ENCODE measurements at places on chromosomes 1 and 21. TPM values are rescaled to one million over a fixed set of nuclear protein-coding genes. Genes with fewer than 3 reads are reported as not detected.

DNA sequence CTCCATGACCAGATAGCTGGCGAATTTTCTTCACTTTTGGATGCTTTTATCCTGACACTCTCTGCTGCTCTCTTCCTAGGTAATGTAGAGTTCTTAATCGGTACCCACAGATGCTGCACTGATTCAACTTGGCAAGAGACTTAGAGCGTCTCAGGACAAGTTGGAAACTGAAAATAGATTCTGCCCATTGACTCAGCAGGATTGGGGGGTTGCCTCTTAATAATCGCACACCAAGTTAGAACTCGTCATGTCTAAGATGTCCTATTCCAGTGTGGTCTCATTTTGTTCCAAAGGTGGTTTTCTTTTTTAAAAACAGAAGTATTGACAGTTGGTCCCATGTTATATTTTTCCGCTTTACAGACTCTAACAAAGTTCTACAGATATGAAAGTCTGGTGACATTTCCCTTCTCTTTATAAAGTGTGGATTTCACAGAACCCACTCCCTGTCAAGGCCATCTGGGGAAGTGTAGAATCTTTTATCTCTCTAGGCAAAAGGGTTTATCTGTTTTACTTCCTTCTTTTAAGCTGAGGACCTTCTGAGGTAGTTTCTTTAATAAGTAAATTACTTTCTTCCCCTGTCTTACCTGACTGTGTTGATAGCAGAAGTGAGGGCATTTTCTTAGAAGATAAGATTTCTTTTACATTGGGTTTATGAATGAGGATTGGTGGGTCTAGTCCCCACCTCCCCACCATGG lies 12.1 kb upstream of the DIPK1A start:
- DNase-seq = no peak

TOE1 gene
- 19.4 TPM for polyA plus RNA-seq

DEPDC1 gene
- 5.3 TPM for polyA plus RNA-seq

AMY1B gene
- not detected for polyA plus RNA-seq

- DNase-seq = no peak
Observed at GRCh38 chr21:42725416-42725930, 72.1 kb downstream of the PDE9A start.

GRCh38 chr1:66764994-66765578 lies 12.8 kb downstream of the DYNLT5 start:
- no peak for DNase-seq

RNF2 gene
- 12.6 TPM for polyA plus RNA-seq

FCRL1 gene
- polyA plus RNA-seq = not detected

DNA sequence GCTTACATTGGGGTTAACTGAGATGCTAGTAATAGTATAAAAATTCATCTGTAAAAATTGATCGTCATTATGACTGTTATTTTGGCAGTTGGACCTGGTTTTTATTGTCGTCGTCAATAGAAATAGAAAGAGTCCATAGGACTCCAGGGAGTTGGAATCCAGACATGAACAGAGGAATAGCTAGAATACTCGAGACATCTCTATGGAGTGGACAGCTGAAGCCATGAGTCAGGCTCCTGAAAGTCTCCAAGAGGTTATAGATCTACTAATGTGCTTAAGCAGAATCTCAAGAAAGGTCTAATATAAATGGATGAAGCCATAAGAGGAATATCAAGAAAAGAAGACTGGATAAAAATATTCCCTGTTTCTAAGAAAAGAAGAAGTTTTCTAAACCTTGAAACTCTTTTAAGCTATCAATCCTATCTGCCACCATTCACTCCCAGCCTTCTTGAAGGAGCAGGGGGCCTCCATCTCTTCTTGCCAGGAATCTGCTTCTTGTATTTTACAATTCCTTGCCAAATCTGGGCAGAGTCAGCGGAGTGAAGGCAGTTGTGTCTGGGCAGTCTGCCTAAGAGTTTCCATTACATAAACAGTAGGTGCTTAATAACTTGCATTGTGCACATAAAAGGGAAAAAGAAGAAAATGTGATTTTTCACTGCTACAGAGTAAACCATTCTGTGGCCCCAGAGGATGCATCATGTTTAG lies 163.3 kb downstream of the ST6GALNAC5 start:
- DNase-seq = no peak

DNA sequence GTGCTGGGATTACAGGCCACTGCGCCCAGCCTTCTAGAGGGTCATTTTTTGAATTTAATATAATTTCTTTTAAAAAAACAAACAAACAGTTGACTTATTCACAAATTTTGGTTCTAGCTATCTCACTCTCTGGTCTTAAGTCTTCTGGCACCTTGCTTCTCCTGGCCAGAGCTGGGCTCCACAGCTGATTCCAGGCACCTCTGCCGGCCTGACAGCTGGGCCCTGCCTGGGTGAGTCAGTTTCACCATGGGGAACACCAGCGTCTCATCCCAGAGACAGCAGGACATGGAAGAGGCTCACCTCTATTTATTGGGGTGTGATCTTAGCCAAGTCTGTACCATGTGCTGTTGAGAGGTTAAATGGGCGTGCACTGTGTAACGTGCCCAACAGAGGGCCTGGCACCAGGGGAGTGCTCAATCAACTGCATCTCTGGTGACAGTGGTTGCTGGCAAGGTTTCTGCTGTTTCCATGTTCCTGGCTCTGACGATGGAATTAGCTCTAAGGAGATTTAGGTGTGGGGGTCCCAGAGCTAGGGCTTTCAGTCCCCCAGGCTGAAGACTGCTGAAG lies 956 bp downstream of the CPLANE2 start:
- no peak for DNase-seq

- DNase-seq = no peak
Observed at GRCh38 chr1:18464665-18465050, 16.1 kb upstream of the KLHDC7A start.

DNA sequence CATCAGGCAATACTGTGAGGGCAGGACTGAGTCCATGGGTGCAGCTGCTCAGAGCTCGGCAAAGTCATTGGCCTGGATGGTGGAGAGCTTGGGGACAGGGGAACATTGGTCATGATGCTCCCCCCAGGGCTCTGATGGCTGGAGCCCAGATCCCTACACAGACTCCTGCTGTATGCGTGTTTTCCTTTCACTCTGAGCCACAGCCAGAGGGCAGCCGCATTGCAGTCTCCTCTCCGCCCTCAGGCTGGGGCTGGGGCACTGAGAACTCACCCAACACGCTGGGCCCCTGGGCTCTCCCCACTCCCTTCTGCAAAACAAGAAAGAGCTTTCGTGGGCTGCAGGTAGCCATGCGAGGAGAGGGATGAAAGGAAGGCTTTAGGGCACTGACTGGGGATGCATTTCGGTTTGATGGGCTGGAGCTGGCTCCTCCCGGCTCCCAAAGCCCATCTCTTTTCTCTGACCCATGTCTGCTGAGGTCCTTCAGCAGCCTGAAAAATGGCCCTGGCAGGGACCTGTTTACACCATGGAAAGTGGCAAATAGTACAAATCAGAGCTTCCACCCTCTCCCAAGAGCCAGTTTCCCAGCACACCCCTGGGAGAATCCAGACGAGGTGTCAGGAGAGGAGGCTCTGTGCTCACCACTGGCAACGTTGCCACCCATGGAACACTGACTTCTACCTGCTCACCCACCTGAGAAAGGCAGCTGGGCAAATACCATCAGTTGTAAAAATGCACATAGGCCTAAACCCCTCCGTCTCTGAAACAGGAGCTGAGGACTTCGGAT lies 43.8 kb downstream of the CAPN2 start:
- DNase-seq = no peak

CEP104 gene
- polyA plus RNA-seq = 26.0 TPM

DNA sequence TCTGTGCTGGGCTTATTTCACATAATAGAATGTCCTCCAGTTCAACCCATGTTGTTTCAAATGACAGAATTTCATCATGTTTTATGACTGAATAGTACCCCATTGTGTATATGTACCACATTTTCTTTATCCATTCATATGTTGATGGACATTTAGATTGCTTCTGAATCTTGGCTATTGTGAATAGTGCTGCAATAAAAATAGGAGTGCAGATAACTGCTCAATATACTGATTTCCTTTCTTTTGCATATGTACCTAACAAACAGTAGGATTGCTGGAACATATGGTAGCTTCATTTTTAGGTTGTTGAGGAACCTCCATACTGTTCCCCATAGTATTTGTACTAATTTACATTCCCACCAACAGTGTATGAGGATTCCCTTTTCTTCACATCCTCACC lies 491.1 kb downstream of the BRINP3 start:
- no peak for DNase-seq

MCM3AP gene
- 31.5 TPM for polyA plus RNA-seq

DNA sequence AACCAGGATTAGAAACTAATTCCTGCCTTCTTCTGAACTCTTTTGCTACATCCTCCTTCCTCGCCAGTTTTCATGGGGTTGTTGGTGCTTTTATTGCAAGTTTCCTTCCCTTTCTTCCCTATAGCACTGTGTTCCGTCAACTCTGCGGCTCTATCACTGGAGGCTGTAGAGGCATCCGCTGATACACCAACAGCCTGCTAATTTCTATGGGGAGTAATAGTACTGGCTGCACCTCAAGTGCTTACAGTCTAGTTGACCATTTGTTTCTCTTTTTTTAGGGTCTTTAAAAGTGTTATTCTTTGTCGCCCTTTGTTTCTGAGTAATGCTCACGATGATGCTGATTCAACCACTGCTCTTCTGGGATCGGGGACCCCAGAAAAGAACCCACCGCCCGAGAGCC lies 746 bp downstream of the MIS18A start:
- DNase-seq = no peak

OLFML2B gene
- polyA plus RNA-seq = 3.5 TPM

CD244 gene
- polyA plus RNA-seq = not detected

ID3 gene
- polyA plus RNA-seq = 230 TPM

DNA sequence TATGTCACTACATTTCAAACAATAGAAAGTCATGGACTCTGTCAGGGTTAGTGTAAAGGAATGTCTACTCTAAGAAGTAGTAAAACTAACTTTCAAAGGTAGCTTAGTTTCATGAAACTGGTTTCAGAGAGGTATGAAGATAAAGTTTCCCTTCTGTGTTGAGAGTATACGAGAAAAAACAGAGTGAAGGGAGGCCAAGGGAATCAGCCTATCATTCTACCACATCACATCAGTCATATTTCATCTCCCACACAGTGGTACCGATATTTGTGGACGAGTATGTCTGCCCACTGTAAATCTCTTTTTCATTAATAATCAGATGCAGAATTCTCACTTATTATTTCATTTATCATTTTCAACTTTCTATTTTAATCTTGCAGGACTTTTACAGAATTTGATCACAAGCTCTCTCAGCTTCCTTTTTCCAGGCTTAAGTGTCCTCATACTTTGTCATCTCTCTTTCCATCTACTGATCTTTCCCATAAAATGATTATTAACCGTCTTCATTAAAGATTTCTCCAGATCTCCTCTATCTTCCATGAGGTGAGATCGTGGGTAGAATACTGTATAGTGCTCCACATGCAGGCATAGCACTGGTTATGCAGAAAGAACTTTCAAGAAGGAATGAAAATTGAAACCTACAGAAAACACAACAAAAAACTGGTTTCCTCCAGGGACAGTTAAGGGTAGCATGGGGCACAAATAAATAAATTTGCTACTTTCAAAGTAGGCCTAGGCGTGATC lies 11.5 kb upstream of the IFI16 start:
- no peak for DNase-seq

LEPROT gene
- polyA plus RNA-seq = 95.5 TPM

SYT6 gene
- not detected for polyA plus RNA-seq

DNA sequence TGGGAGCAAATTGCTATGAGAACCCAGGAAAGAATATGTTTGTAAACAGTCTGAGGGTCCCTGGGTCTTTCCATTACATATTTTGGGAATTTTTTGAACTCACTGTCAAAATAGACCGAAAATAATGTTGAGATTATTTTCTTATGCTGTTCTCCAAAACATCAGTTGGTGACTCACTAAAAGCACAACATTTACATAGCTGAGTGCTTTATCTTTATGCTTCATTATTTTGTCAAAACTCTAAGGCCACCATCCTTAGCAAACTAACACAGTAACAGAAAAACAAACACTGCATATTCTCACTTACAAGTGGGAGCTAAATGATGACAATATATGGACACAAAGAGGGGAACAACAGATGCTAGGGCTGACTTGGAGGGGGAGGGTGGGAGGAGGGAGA lies 459.3 kb downstream of the ADGRL2 start:
- DNase-seq = no peak

GRCh38 chr1:38941527-38942019 lies at the start of gene RHBDL2:
RHBDL2 (minus strand) TSS chr1:38941830; CDS start chr1:38919212, 22,618 bp downstream.
- DNase-seq = no peak

DNA sequence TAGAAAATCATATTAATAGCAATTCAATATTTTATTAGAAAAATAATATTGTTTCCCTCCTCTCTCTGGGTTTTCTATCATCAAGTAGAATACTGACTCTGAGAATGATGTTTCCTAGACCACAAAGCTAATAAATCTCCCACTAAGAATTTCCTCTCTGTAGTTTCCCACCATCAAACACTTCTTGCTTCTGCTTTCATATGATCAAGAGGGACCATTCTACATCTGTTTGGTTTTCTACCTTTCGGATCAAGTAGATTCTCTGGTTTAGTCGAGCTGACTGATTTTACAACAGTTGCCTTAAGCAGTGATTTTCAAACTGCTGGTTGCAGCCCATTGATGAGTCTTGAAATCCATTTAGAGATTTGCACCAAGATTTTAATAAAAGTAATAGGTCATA lies 240.2 kb upstream of the PTBP2 start:
- no peak for DNase-seq

- DNase-seq = no peak
Observed at GRCh38 chr1:115879977-115880376, 39.1 kb upstream of the NHLH2 start.

DNA sequence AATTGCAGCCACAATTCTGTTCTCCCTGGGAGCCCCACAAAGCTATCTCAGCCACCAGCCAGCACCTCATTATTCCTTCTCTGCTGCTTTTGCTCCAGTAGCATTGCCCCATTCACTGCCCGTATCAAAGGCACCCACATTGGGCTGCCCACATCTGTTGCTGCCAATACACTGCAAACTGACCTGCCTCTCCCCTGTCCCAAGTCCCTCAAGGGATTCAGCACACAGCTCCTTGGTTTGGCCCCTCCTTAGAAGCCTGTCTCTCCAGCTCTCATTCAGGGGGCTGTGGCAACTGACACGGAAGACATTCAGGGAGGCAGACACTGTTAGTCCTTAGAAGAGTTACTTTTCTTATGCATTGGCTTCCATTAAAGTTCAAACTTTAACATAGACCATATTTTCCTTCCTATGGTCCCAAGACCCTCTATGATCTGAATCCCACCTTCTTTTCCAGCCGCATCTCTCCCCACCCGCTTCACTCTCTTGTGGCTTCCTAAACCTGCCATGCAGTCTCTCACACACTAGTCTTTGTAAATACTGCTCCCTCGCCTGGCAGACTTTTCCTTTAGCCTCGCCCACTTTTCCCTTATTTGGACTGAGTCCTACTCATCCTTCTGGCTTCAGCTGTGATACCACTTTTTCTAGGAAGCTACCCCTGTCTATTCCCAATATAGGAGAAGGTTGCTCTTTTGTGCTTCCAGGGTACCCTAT lies 19.3 kb upstream of the KLHDC8A start:
- peak; percentile 10 for DNase-seq

DSTYK gene
- 11.5 TPM for polyA plus RNA-seq

All from BJ (cell line).